ENCODE measurements at places on chromosomes 12 and 14.
A peak's percentile ranks its signal among the peaks of the same experiment; 100 is the strongest.

DNA sequence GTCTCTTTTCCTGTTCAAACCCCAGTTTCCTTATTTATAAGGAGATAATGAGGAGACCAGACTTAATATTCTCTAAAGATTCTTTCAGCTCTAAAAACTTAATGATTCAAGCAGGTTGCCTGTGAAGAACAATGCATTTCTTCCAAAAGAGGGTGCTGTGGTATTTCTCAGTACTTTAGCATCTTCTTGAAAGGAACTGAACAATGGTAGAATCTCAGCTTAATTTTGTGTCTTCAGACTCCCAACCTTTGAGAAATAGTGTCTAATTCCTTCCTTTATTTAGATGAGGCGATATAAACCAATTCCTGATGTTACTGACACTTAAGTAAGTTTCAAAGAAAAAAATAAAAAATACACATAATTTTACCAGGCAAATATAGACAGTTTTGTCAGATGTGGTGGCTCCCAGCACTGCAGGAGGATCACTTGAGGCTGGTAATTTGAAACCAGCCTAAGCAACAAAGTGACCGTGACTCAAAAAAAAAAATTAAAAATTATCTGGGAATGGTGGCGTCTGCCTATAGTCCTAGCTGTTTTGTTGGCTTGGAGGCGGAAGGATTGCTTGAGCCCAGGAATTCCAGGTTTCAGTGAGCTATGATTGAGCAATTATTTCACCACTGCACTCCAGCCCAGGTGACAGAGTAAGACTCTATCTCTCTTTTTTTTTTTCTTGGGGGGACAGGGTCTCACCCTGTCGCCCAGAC lies 76.9 kb upstream of the PSMA6 start:
- DNase-seq = no peak

GRCh38 chr14:20686386-20687143 lies 2.0 kb upstream of the ANG start:
- DNase-seq = no peak

- DNase-seq = no peak
Measured at GRCh38 chr14:53041067-53041466, 90.2 kb upstream of the FERMT2 start.

DNA sequence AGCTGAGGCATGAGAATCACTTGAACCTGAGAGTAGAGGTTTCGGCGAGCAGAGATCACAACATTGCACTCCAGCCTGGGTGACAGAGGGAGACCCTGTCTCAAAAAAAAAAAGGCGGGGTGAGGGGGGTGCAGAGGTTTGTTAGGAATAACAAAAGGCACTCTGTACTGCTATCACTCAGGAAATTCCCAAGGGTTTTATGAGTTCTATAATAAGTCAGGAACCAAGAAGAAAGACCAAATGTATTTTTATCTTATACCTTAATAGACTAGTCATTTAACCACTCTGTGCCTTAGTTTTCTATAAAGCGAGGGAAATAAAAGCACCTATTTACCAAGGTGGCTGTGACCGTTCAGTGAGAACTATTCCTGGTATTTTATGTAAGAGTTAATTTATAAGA lies 319.2 kb downstream of the GPHN start:
- no peak for DNase-seq

DNA sequence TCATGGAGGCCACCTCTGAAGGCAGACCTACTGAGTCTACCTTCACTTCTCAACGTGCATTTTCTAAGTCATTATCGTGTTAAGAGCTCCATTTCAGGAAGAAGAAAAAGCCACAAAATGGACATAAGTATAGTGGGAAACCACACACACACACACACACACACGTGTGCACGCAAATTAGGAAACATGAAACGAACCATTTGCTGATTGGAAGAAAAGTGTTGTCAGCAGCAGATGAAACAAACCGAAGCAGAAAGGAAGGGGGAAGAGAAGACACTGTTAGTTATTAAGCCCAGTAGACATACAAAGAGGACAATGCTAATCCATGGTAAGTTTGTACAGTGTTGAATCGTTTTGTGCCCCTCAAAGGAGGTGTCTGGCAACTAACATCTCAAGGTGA lies 9.9 kb upstream of the VPS33A start:
- no peak for DNase-seq

DNA sequence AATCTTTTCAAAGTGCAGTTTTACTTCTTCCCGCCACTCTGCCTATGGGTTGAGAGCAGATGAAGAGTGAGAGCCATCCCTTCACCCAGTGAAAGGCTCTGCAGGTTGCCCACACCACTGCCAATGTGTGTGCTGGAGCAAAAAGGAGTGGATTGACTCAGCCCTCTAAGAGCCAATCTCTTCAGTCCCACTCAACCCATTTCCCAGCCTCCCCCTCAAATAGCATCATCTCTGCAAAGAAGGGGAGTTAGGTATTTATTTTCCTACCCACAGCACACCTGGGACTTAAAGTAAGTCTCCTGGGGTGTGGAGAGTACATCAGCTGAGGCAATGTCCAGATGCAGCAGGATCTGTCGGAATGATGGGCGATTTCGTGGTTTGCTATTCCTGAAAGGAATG lies 15.3 kb downstream of the MAP3K12 start:
- DNase-seq = no peak

- no peak for DNase-seq
Measured at GRCh38 chr12:5343711-5344110, 88.2 kb upstream of the NTF3 start.

GRCh38 chr14:36508418-36509068 lies 11.5 kb downstream of the NKX2-1 start:
- no peak for DNase-seq

GRCh38 chr14:54316652-54317051 lies 80.2 kb upstream of the CDKN3 start:
- no peak for DNase-seq

DNA sequence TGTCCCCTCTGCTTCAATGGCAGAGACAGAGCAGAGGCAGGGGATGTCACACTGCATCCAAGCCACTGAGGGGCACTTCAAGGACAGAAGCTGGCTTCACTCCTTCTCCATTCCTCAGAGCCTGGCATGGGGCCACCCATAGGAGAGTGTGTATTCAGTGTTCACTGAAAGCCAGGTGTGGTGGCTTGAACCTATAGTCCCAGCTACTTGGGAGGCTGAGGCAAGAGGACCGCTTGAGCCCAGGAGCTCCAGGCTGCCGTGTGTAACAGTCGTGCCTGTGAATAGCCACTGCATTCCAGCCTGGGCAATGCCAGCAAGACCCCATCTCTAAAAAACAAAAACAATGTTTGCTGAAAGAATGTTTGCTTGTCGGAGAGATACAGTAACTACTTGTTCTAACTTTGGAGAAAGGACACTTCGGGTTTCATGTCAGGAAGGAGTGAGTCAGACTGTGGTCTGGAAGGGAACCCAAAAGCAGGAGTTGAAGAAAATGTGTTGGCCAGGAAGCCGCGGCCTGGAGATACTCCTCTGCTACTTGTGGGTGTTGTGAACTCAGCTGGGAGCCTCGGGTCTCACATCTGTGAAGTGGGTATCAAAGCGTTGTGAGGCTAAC lies 43.4 kb downstream of the ELK3 start:
- peak; percentile 58 for DNase-seq

- peak; percentile 40 for DNase-seq
Measured at GRCh38 chr12:93572712-93573551, 457 bp downstream of the SOCS2 start.

DNA sequence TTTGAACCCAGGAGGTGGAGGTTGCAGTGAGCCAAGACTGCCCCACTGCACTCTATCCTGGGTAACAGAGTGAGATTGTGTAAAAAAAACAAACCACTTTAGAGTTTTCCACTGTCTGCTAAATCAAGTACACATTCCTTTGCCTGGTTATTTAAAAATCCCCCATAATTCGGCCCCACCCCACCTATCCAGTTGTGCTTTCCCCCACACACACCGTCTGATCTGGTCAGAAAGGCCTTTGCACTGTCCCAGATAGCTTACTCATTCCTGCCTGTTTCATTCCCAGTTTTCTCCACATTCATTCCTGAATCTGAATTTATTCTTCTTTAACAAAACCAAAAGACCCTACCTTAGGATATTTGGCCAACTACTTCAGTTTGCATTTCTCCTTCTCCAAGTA lies 29.5 kb downstream of the NINJ2 start:
- no peak for DNase-seq

DNA sequence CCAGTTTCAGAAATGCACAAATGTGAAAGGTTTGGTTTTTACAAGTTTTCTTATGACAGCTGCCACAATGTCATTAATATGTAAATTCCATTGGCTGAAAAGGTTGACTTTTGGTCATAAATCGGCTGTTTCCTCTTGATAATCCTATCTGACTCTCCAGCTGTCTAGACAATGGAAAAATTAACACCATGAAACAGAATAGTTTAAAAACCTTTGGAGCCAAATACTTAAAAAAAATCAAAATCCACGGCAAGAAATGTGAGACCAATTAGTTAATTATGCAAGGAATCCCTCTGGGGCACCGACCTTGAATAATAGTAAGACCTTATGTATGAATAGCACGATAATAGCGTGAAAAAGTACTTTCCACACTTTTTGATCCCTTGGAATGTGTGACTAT lies 138.0 kb downstream of the ZNF664 start:
- DNase-seq = no peak

- no peak for DNase-seq
Measured at GRCh38 chr14:61925732-61926435, 163.7 kb downstream of the SNAPC1 start.

DNA sequence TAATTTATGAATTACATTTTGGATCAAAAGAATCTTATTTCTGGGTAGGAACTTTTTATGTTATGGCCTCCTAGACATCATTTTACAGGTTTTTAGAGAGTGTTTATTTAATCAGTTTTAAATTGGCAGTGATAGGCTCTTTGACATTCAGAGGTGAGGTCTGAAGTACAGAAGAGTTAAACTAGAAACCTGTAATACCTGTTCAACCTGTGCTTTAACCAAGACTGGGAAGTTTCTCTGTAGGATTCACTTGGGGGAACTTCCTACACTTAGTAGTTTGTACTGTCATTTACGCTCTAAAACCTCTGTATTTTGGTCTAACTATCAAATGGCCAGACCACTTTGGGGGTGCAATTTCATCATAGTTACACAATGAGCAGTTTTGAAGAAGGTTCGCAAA lies 35.9 kb downstream of the PLEKHA5 start:
- DNase-seq = no peak

- no peak for DNase-seq
Measured at GRCh38 chr12:113239288-113239771, 18.1 kb downstream of the TPCN1 start.

DNA sequence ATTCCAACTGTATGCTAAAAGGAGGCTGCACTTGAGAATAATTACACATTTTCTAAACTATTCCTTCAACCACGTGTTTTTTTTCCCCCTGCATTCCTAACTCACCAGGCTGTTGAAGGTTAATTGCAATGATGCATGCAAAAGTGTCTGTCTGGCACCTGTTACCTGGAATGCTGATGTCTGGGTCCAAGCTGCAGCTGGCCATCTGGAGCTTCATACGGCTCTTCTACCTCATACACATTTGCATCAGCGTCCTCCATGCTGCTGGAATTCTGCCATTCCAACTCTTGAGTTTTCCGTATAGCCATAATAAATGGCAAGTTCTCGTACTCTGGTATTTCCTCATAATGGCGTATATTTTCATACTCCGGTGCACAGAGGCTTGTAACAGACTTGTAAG lies 8.6 kb downstream of the FGD6 start:
- no peak for DNase-seq

GRCh38 chr12:91743704-91744321 lies 401.8 kb downstream of the BTG1 start:
- no peak for DNase-seq

DNA sequence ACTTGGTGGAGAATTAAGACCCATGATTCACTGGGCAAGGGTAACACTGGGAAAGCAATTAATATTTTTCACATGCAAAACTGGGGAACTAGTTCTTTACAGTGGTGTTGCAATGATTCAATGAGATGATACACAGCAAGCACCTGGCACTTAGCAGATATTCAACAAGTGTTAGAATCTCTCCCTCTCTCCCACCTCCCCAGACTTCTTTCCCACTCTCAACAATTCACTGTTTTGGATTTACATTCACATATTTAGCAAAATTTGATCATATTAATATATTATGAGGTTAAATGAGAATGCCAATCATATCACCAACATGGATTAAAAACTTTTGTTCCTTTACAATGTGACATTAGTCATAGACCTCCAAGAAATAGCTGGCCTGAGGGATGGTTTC lies 223.1 kb upstream of the GRIP1 start:
- DNase-seq = no peak

DNA sequence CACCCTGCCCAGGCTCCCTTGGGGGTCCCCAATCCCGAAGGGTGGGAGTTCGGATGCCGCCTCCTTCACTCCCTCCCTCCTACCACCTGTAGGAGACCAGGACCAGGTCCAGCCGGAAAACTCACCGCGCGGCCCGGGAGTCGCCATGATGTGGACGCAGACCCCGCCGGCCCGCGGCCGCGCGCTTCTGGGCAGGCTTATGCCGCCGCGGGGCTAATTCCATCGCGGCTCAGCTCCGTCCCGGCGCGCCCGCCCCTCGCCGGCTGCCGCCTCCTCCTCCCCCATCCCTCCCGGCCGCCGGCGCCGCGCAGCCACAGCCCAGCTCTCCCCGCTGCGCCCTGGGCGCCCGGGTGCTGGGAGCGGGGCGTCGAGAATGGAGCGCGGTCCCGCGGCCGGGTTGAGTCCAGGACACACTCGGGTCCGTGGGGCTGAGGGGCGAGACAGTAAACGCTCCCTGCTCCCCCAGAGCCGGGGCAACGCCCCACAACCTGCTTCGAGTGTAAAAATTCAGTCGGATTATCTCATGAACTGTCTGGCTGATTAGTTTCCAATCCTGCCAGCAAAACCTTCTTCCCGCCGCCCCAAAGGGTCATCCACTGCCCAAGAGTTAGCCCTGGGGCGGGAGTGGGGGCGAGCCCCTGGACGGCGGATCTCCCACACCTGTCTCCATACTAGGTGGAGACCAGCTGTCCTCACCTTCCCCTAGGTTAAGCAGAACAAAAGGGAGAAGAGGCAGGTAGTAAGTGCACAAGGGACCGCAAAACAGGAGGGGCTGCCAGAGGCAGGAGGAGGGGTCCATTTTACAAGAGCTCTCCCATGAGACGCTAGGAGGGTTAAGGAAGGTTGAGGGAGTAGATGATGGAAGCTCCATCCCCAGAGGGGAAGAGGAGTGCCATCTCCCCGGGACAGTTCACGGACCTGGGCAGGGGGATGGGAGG lies at the start of gene ANO2:
Gene ANO2, minus strand, starts transcription at position 189 of the 938 bp plus-strand sequence. Its CDS starts 42 bp downstream, at position 147.
- no peak for DNase-seq

DNA sequence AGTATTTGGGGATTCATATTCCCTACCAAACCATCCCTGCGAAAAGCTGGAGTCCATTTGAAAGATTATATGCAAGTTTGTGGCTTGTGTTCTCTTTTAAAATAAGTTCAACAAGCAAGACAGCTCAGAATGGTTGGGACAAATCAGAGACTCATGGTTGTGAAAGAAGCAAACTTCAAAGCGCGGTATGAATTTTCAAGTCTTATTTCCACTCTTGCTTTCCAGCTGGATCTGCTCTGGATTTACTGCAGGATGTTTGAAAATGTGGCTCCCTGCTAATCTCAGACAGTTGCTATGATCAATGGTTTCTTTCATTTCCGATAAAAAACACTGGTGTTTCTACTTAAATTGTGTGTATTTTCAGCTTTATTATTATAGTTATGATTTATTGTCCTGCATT lies 477.5 kb downstream of the RAD51B start:
- no peak for DNase-seq

All from activated naive CD8-positive, alpha-beta T cell treated with anti-CD3 and anti-CD28 coated beads, Interleukin-2, amount 50 U/mL, for 24 hours (primary cell).